ENCODE measurements at places on chromosomes 11 and 22.

DNA sequence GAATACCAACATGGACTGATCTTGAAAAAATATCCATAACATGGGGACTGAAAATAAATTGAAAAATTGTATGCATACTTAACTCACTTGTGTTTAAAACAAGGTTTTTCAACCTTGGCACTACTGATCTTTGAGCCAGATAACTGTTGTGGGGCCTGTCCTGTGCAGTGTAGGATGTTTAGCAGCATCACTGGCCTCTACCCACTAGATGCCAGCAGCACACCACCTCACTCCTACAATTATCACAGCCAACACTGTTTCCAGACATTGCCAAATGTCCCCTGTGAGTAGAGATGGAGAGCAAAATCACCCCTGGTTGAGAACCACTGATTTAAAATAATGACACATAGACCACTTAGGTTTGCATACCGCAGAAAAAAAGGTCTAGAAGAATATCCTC, 45.0 kb upstream of the SLC1A2 start:
- DNase-seq, result no peak

- no peak for DNase-seq
Observed at GRCh38 chr11:93494357-93494756, 48.8 kb downstream of the SMCO4 start.

GRCh38 chr11:90997241-90997640, 774.4 kb upstream of the CHORDC1 start:
- DNase-seq, result no peak

- peak; percentile 6 for DNase-seq
Observed at GRCh38 chr11:69367211-69367964, 73.4 kb downstream of the MYEOV start.

DNA sequence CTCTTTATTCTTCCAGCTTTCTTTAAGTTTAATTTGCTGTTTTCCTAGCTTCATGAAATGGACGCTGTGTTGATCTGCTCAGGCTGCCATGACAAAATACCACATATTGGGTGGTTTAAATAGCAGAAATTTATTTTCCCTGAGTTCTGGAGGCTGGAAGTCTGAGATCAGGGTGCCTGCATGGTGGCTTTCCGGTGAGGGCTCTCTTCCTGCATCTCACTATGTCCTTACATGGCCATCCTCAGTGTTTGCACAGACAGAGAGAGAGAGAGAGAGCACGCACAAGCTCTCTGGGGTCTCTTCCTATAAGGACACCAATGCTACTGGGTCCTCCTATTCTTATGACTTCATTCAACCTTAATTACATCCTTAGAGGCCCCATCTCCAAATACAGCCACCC, 28.7 kb downstream of the MCAM start:
- DNase-seq, result no peak
